ENCODE measurements at places on chromosomes 16 and 17. TPM values are rescaled to one million over a fixed set of nuclear protein-coding genes. Genes with fewer than 3 reads are reported as not detected.
A peak's percentile ranks its signal among the peaks of the same experiment; 100 is the strongest.

DNA sequence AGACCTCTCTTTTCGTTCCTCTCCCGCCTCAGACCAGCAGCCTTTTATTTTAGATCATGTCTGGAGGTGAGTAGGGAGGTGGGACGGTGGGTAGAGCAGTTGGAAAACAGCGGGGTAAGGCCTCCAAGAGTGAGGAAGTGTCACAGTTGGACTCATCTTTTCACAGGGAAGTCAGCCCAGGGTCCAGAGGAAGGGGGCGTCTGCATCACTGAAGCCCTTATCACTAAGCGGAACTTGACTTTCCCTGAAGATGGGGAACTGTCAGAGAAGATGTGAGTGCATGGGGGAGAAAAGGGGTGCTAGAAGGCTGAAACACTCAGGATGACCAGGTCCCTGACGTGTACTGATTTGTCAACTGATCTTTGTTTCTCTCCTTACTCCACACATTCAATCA lies 461 bp downstream of the LRRC46 start:
- peaks cover 17% of the 10 kb centered on the region for H3K4me1 ChIP-seq
- peak; percentile 8 for DNase-seq
- H3K27me3 ChIP-seq: no peaks in the 10 kb centered on the region
- H3K4me3 ChIP-seq: peak overlapping the region; percentile 91
- no peaks in the 10 kb centered on the region for H3K36me3 ChIP-seq

Gene WDR90
- 0.76 TPM for polyA plus RNA-seq

Gene FASN
- polyA plus RNA-seq: 0.21 TPM

Gene HOXB5
- not detected for polyA plus RNA-seq

Gene KRTAP1-1
- not detected for polyA plus RNA-seq

DNA sequence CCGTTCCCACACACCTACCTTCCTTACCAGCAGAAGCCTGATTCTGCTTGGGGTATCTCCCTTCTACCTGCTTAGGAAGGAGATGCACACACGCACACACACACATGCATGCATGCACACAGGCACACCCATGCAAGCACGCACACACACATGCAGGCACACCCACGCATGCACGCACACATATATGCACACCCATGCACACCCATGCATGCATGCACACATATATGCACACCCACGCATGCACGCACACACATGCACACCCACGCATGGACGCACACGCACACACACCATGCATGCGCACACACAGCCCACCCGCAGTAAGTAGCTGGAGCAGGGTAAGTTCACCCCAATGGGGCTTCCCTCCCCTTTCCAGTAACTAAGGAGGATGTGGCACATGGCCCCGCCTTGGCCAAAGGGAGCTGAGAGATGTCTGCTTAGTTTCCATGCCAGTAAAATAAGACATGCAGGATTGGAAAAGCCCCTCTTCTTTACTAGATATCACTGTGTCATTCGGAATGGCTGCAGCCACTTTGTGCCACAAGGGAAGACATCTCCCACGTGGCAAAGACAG lies 33.7 kb downstream of the ADCY9 start:
- H3K27ac ChIP-seq: no peak overlapping the region
- H3K4me3 ChIP-seq: no peak overlapping the region
- no peak for DNase-seq

Gene ABCC3
- not detected for polyA plus RNA-seq

Gene CHD9NB
- 0.16 TPM for polyA plus RNA-seq

DNA sequence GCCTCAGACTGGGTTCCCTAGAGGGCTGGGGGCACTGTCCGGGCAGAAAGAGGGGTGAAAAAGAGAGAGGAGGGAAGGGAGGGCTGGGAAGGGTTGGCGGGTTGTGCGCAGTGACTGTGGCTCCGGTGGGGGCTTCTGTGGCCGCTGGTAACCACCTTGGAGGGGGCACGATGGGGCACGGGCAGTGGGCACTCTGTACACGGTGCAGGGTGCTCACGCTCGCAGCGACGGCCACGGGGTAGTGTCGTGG lies 588 bp downstream of the PLLP start:
- H3K36me3 ChIP-seq: no peaks in the 10 kb centered on the region
- peaks cover 30% of the 10 kb centered on the region for H3K27me3 ChIP-seq
- no peak overlapping the region for H3K27ac ChIP-seq
- no peak for DNase-seq

- no peaks in the 10 kb centered on the region for H3K27me3 ChIP-seq
- H3K4me3 ChIP-seq: no peak overlapping the region
- H3K4me1 ChIP-seq: peaks cover 27% of the 10 kb centered on the region
- DNase-seq: no peak
- no peak overlapping the region for H3K27ac ChIP-seq
These were observed 4.9 kb upstream of the RUSF1 start for GRCh38 chr16:31513126-31513525.

Gene GLIS2
- polyA plus RNA-seq: not detected

GRCh38 chr16:85085721-85086120 lies 26.6 kb downstream of the CIBAR2 start:
- H3K36me3 ChIP-seq: no peaks in the 10 kb centered on the region
- DNase-seq: no peak
- no peak overlapping the region for H3K27ac ChIP-seq
- peaks cover 38% of the 10 kb centered on the region for H3K27me3 ChIP-seq
- no peak overlapping the region for H3K4me3 ChIP-seq
